AG08395 (cell line): ENCODE measurements at places on chromosomes 12 and 14.

- no peak for DNase-seq
These were observed 326.9 kb downstream of the TMEM121 start for GRCh38 chr14:105853089-105853906.

- peak; percentile 79 for DNase-seq
These were observed at the start of gene AHNAK2 for GRCh38 chr14:104977681-104978653. AHNAK2 (minus strand) TSS chr14:104978374; CDS start chr14:104978237, 137 bp downstream.

- DNase-seq, result no peak
These were observed 10.1 kb downstream of the MYRFL start for GRCh38 chr12:69835081-69835480.

GRCh38 chr12:49824895-49825294 is 3.3 kb downstream of the NCKAP5L start:
- DNase-seq, result peak; percentile 60

DNA sequence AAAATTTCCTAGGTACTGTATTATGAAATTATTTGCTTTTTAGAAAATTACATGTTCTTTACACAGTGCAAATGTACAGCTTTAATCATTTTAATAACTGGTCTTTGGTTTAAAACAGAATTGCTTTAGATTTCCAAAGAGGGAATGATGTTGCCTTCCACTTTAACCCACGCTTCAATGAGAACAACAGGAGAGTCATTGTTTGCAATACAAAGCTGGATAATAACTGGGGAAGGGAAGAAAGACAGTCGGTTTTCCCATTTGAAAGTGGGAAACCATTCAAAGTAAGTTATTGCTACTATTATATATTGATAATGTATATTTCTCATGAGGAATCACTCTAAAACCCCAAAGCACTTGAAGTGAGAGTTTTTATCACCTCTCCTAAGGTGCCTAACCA is 13.4 kb downstream of the LGALS3 start:
- no peak for DNase-seq

DNA sequence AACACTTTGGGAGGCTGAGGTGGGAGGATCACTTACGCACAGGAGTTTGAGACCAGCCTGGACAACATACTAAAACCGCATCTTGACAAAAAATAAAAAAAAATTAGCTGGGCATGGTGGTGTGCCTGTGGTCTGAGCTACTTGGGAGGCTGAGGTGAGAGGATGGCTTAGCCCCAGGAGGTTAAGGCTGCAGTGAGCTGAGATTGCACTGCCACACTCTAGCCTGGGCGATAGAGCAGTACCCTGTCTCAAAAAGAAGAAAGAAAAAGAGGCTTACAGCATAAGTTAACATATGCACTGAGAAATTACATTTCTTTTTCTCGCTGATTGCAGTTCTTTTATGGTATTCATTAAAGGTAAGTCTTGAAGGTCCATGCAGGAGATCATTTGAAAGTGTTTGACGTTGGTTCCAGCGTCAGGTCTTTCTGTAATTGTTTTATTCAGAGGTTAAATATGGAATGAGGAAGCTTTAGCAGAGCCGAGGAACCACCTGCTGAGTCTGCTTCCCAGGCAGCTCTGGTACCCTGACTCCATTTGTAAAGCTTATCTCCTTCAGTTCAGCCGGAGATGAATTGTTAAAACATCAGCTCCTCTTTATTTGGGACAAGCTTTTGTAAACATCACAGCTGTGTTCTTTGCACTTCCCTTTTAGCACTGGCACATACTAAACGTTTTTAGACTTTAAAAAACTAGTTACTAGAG is 18.5 kb downstream of the SFSWAP start:
- DNase-seq, result no peak

DNA sequence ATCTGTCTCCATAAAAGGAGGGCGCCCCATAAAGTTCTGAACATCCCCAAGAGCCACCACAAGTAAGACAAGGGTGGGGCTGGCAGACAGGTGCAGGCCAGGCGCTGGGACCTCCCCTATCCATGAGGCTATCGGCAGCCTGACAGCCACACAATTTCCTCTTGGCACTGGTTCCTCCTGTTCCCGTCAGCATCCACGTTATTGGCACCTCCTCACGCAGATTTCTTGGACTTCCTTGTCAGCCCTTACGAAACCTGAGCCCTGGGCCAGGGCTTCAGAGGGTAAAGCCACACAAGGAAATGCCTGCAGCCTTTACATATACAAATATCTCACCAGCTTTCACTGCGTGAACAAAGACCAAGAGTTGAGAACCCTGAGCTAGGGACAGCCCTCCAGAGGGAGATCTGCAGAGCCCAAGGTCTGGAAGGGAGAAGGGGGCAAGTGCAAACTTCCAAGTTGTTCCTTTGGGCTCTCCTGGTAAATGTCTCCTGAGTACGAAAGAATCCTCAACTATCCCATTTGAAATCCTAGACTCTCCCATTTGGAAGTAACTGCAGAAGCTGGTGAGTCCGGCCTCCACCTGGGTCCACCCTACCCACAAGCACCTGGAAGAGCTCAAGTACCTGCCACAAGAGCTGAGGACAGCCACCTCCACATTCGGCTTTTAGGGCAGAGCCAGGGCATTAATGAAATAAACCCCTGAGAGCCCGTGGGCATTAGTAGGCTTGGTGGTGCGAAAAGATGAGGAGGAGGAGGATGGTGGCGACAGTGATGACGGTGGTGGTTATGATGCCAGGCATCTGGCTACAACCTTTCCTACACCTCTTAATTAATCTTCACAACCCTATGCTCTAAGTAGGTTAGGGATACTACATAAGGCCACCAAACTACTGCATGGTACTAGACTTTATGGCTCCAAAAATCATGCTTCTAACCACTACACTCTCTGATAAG is 5.5 kb upstream of the TC2N start:
- DNase-seq, result peak; percentile 38

GRCh38 chr12:116159175-116159574 is 118.3 kb downstream of the MED13L start:
- no peak for DNase-seq

- no peak for DNase-seq
These were observed 180.9 kb downstream of the RPS29 start for GRCh38 chr14:49405291-49405690.

- no peak for DNase-seq
These were observed 52.9 kb downstream of the EGLN3 start for GRCh38 chr14:33897878-33898535.

GRCh38 chr14:58287607-58288042 is 10.7 kb upstream of the ARID4A start:
- DNase-seq, result no peak

DNA sequence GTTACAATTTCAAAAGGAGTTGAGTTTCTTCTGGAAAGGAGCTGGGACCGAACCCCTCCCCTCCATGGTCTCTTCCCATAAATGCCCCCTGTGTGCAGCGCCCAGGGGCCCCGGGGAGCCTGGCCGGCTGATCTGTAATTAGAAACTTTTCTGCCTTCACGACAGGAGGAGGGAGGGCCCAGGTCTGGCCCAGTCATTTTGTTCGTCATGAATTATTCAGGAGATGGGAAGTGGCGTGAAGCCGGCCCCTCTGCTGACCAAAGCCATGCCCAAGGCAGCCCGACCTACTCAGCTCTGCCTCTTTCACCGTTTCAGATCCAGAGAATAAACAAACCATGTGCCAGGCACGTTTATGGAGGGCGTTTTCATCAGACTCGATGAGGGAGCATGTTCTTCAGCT is 33.3 kb upstream of the MSI1 start:
- DNase-seq, result no peak

GRCh38 chr14:98169170-98169587 is 1102.8 kb downstream of the BCL11B start:
- DNase-seq, result no peak

- DNase-seq, result no peak
These were observed 89.6 kb downstream of the MSRB3 start for GRCh38 chr12:65368055-65368454.

GRCh38 chr14:61524211-61524806 is 171.0 kb upstream of the HIF1A start:
- DNase-seq, result no peak

- DNase-seq, result no peak
These were observed 24.7 kb upstream of the DNAAF2 start for GRCh38 chr14:49659526-49660455.

DNA sequence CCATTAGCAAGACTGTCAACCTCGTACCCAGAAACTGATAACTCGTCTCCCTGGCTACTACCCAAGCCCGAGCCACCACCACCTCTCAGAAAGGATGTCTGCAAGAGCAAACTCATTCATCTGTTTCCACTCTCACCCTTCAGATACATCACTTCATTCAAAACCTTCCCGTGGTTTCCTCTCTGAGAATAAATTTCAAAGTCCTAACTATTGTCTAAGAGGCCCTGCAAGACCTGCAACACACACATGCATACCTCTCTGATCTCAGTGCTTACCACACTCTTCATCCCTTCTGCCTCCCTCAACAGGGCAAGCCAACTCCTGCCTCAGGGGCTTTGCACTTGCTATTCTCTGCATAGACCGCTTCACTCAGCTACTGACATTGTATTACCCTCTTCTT is 40.6 kb downstream of the PPP1R13B start:
- DNase-seq, result no peak

DNA sequence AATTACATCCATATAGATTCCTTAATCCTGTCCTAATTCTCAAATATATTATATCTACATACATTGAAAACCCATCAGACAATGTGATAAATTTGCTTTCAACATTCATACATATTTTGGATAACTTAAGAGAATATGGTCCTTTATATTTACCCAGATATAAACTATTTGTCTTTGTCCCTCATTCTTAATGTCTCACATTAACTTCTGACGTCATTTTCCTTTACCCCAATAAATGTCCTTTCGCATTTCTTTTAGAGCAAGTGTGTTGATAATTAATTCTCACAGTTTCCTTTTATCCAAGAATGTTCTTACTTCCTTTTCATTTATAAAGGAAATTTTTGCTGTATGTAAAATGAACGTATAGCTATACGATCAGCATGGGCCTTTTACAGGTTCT is 12.6 kb upstream of the PTPRR start:
- no peak for DNase-seq

- no peak for DNase-seq
These were observed 14.2 kb downstream of the TMEM63C start for GRCh38 chr14:77195766-77196165.

DNA sequence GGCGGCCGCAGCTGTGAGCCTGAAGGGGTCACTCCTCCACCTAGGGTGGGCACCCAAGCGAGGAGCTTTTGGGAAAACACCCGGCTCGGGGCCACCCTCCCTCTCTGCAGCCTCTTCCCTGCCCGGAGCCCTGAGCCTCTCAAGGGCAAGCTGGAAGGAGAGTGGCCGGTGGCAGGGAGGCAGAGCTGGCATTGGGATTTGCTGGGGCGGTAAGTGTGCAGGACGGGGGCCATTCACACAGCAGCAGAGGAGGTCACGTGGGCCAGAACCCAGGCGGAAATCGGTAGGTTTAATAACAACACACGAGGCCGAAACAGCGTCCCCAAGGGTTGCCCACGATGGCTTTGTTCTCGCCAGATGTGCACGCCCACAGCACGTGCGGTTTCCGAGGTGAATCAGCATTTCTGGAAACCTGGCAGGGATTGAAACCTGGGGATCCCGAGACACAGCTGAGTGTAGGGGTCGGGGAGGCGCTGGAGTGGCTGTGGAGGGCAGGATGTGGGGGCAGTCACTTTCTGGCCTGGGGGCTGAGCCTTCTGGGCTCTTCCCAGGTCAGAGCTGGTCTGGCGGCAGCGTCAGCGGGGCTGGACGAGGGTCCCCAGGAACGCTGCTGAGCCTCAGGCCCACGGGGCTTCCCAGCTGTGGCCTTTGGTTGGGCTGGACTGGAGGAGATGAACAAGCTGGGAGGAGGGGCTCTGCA is 23.5 kb downstream of the NOC4L start:
- no peak for DNase-seq

- DNase-seq, result no peak
These were observed 348.1 kb upstream of the RPL10L start for GRCh38 chr14:46999661-47000060.

GRCh38 chr12:13024531-13024916 is 19.7 kb upstream of the FAM234B start:
- no peak for DNase-seq

- peak; percentile 45 for DNase-seq
These were observed 53.9 kb upstream of the DCD start for GRCh38 chr12:54701940-54702592.

DNA sequence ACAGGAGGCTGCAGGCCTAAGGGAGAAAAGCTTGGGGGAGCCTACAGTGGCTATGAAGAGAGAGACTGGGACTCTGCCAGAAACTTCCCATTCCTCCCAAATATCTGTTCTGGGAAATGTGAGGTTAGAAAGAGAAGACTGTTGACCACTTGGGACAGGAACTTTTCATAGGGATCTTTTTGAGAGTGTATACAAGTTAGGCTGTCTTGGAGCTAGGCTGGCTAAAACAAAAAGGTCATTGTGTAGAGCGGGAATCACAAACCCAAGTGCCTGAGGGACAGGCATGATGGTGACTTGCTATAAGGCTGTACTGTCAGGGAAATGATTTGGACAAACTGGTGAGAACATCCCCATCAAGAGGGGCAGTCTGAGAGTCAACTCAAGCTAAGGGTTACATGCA is 175.1 kb downstream of the GRIP1 start:
- no peak for DNase-seq

GRCh38 chr12:82366197-82366596 is 7.9 kb downstream of the METTL25 start:
- DNase-seq, result peak; percentile 12

DNA sequence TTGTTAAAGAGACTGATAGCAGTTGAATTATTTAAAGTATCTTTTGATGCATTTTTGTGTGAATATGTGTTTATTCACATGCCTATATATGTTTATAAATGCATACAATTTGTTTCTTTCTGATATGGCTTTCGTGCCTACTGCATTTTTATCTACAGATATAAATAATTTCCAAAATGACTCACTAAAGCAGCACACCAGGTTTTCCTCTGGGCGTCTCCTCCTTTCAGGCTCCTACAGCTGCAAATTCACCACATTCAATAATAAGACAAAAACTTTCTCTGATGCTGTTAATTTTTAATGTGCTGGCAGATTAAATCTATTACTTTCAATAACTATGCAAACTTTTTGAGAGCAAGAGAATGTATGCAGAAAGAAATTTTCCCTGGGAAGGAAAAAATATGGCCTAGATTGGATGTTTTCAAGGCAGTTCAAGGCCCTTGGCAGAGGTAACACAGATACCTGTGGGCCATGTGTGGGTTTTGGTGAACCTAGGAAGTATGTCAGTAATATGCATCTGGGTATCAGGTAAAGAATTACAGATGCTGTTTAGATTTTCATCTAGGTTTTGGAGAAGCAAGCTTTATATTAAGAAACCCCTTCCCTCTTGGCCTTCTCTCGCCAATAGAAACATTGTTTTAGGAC is 381.8 kb downstream of the EGLN3 start:
- no peak for DNase-seq

- DNase-seq, result no peak
These were observed 73.0 kb downstream of the IQSEC3 start for GRCh38 chr12:139585-139984.
